ENCODE measurements at places on chromosomes 7 and 10. TPM values are rescaled to one million over a fixed set of nuclear protein-coding genes. Genes with fewer than 3 reads are reported as not detected.

The MRPL32 gene
- total RNA-seq, result 49.4 TPM

The PRSS58 gene
- total RNA-seq, result not detected

The SLC4A2 gene
- total RNA-seq, result 54.8 TPM

The TRAPPC14 gene
- 6.2 TPM for total RNA-seq

The CALCR gene
- not detected for total RNA-seq

The RELN gene
- 1.3 TPM for total RNA-seq

The GJD4 gene
- not detected for total RNA-seq

The CUBN gene
- 0.44 TPM for total RNA-seq

The SPACDR gene
- 0.39 TPM for total RNA-seq

The KIF11 gene
- 0.91 TPM for total RNA-seq

Measured in heart left ventricle (tissue), 16 donors.